ENCODE measurements at places on chromosomes 1 and 21.

DNA sequence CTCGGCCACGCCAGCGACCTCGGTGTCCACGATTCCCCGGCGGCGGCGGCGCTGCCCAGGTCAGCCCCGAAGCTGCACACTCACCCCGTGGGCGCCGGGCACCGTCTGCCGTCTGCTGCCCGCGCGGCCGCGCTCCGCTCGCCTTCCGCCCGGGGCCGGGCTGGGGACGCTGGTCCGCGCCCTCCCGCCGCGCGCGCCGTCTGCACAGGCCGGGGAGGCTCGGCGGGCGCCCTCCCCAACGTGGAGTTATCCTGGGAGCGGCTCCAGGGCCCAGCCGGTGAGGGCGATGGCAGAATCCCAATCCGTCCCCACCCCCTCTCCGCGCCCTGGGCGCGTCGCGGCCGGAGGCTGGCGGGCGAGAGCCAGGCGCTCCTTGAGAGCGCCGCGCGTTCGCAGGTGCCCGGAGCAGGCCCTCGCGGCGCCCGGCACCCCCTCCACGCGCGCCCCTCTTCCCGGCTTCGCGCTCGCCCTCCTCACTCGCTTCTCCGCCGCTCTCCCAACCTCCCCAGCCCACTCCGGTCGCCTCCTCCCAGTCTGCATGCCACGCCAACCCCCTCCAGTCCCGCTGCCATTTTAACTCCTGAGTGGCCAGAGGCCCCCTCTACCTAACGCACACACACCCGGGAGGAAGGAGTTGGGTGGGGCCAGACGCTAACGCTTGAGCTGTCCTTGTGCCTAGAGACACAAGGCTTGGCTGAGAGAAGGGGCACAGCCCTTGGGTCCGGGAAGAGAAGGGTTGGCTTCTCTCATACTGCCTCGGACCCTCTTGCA lies at the start of gene LRRN2:
LRRN2 (minus strand) TSS at position 503 of the 771 bp plus-strand sequence. CDS start 65,746 bp downstream, outside the sequence.
- no peak for DNase-seq

GRCh38 chr1:212614453-212615200 lies 6.1 kb downstream of the ATF3 start:
- no peak for DNase-seq

GRCh38 chr1:6434186-6434585 lies 9.6 kb downstream of the ESPN start:
- DNase-seq, result no peak

GRCh38 chr1:39727221-39727931 lies 11.3 kb upstream of the PPIE start:
- no peak for DNase-seq

GRCh38 chr1:3631320-3632260 lies 6.8 kb downstream of the TPRG1L start:
- DNase-seq, result no peak

DNA sequence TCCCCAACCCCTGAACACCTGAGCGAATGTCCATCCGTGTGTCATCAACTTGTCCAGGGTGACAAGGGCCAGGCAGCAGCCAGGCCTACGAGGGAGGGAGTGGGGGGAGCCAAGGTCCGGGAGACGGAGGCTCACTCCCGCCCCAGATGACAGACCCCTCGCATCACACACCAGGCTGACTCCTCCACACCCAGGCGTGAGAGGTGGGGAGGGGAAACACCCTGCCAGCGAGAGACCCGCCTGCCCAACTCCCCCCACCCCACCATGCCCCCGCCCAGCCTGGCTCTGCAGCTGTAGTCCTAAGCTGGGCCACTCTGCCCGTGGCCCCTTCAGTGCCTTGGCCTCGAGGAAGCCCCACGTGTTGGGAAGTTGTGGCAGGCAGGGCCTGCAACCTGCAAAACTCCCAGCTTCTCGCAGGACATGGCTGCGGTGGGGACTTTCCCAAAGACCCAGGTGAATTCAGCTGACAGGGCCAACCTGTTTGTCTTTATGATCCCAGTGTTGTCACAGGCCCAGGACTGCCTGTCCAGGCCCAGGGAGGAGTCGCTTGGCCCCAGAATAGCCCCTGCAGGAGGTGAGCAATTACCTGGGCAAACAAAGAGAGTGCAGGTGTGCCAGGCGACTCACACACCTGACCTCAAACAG lies 62.9 kb downstream of the RIPK4 start:
- DNase-seq, result no peak

- DNase-seq, result no peak
These were observed 35.9 kb upstream of the GALNT2 start for GRCh38 chr1:230031131-230031530.

All from stimulated activated CD8-positive, alpha-beta memory T cell treated with anti-CD3 and anti-CD28 coated beads, Interleukin-4, amount 100 ng/mL, for 1 hour (primary cell).